ENCODE measurements at places on chromosomes 11 and 22.
A peak's percentile ranks its signal among the peaks of the same experiment; 100 is the strongest.

DNA sequence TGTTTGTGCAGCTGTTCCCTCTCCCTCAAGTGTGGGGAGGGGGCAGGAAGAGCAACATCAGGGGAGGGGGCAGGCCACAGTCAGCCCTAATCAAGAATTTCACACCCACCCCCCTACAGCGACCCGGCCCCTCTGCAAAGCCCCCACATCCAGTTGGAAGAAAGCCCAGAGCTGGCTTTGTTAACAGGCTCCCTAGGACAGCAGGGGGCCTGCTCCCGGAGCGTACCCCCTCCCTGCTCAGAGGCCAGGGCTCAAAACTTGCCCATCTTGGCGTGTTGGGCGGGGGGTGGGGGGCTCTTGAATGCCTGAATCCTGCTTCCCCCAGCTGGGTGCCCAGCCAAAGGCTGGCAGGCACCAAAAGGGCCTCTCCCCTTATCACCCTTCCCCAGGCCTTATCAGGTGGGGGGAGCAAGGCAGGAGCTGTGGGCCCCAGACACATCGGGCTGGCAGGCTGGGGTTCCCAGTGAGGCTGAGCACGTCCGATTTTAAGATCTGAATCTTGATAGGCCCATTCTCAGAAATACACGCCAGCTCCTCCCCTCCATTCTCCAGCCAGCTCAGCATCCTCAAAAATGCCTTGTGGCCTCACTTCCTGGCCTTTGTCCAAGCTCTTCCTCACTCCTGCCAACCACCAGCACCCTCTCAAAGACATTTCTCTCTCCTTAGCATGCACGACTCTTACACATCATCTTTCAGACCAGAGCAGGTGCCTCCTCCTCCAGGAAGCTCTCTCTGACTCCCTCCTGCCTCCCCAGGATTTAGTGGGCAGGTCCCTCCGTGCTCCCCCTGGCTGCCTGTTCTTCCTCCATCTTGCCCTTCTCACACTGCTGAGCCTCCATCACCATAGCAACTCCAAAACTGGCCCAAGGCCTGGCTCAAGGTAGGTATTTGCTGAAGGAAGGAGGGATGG lies 384.8 kb downstream of the MN1 start:
- DNase-seq: peak; percentile 94

GRCh38 chr11:116336540-116336939 lies 436.2 kb downstream of the BUD13 start:
- no peak for DNase-seq

DNA sequence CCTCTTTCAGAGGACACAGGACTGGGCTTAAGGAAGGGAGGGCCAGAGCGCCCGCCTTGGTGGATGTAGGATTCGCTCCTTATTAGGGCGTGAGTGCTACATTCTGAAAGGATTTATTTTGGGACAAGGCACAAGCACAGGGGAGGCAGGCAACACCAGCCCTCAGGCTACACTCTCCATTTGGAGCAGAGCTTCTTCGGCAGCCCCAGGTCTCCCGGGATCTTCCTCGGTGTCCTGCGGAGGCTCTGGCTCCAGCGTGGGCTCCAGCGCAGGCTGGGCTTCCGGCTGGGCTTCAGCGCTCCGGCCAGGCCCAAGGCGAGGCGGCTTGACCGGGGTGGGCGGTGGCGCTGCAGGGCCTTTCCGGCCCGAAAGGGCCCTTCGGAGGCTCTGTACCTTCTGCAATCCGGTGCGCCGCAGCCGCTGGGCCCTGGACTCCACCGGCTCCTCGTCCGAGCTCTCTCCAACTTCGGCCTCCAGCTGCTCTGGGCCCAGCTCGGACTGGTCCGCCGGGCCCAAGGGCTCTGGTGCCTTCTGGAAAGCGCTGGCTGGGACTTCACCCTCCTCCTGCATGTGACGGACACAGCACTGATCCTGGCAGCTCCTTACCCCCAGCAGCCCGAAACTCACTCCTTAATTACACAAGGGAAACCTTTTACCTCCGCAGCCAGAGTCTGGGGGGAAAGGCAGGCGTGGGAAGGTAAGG lies 1.1 kb downstream of the CAVIN3 start:
- DNase-seq: peak; percentile 48

DNA sequence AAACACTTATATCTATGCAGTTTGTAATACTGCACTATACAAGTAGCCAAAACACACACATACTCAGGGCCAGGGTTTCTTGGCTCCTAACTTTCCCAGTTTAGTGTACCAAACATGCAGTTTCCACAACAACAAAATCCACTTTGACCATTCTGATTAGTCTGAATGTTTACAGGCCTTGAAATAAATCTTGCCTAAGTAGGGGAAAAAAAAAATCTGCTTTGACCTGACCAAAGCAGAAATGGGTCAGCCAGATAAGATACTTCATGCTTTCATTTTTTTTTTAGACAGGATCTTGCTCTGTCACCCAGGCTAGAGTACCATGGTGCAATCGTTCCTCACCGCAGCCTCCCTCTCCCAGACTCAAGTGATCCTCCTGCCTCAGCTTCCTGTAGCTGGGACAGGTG lies 10.1 kb downstream of the PRR14L start:
- no peak for DNase-seq

DNA sequence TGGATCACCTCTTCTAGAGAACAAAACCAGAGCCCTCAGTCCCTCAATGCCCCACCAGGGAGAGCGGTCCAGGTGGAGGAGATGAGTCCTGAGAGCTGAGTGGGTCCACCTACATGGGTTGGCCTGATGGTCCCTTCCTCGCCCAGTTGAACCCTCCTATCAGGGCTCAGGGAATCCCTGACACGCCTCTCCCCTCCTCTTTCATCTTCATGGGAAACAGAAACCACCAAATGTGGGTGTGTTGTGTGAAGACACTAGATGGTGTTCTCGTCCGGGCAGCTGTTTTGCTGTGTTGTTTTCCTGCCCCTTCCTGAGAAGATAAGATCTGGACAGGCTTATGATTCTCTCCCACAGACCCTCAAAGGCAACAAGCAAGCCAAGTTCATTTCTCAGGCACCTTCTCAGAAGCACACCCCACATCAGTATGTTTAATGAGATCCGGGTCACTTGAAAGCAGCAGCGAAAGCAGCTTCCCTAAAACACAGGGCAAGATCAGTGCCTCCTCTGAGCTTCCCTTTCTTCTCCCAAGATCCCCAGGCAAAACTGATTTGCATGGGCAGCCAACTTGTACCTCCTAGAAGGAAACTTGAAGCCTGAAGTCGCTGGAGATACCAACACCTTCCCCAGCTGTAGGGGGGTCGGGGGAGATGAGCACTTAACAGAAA lies 35.3 kb upstream of the POU2AF1 start:
- no peak for DNase-seq

DNA sequence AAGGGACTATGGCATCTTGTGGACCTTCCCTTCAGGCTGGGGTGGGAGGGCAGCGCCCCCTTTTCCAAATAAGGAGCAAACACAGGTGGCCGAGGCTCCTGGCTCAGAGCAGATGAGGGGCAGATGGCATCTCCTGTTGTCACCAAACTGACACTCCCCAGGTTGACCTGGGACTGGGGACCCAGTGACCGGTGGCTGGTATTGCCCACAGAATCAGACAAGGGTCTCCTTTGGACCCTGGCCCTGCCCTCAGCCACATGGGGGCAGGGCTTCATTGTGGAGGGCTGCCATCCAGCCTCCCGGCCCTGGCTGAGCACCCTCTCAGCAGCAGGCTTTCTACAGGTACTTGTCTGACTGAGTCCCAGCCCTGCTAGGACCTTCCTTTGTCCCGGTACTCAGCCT lies 842 bp upstream of the SIGIRR start:
- DNase-seq: no peak

- no peak for DNase-seq
Measured at GRCh38 chr11:45941285-45941684, 18.8 kb downstream of the LARGE2 start.

GRCh38 chr11:1025410-1026162 lies 10.9 kb downstream of the MUC6 start:
- no peak for DNase-seq

GRCh38 chr11:113880971-113881370 lies 5.6 kb upstream of the USP28 start:
- DNase-seq: no peak

GRCh38 chr11:2886191-2886894 lies 768 bp upstream of the CDKN1C start:
- DNase-seq: no peak

DNA sequence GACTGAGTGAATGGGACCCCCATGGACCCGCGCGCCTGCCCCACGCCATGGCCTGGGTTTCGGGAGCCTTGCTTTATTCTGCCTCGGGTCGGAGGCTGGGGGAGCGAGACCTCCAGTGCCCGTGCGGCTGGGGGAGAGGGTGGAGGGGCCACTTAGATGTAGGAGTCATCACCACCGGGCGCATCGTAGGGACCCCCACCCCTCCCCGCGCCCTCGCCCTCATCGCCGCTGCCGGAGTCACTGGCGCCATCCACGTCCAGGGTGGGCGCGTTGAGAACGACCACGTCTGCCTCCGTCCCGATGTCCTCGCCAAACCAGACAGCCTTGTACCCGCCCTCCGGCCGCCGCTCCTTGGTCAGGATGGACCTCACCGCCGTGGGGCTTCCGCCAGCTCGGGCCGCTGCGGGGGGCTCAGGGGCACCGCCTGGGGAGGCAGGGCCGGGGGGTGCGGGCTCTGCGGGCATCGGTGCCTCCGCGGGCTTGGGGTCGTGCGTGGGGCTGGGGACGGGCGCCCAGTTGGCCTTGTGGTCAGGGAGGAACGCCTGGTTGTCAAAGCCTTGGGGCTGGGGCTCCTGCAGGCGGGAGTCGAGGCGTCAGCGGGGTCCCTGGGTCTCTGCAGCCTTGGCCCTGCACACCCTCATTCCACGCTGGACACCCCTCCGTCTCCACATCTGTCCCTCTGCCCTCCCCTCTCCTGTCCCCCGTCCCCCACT lies 1.6 kb upstream of the IRF7 start:
- DNase-seq: no peak

DNA sequence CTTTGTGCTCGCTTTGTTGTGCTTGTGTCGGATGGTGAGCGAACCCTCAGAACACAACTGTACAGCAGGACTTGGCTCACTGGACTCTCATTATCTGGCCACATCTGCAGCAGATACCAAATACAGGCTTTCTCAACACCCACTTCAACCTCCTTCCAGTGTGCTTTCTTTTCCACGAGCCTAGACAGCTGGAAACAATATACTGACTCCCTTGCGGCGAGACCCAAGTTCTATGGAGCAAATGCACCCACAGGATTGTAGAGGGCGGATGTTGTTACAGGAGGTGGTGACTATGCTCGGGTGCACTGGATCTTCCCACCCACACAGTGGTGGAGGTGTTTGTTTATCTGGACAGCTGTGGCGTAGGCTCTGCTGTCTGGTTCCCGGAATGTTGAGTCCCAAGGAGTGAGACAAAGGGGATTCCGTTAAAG lies 204.3 kb downstream of the TENM4 start:
- peak; percentile 97 for DNase-seq
